Urinary bladder (tissue), 4 donors: ENCODE measurements at places on chromosomes 5 and 9. TPM values are rescaled to one million over a fixed set of nuclear protein-coding genes. Genes with fewer than 3 reads are reported as not detected.

Gene ANXA2R
- polyA plus RNA-seq, result 2.9 TPM

DNA sequence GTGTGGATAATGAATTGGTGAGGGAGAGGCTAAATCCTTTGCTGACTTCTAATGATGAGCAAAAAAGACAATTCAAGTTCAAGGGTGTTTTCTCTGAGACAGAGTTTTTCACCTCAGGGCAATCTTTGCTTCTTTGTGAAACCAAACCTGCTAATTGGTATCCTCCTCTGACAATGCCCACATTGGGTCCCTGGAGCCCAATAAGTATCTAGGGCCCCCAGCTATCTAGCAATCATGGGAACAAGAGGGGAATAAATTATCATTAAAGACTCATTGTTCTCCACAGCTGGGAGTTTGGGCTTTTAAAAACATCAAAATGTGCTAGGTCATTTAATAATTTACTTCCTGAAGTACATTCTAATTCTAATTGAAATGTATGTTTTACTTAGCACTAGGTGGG lies 227.3 kb downstream of the TMEM167A start:
- DNase-seq, result no peak

GRCh38 chr5:94267350-94267899 lies 351.0 kb downstream of the KIAA0825 start:
- no peak for DNase-seq

- no peak for DNase-seq
Measured at GRCh38 chr9:94175669-94176068, 83.4 kb upstream of the ZNF169 start.

- no peak for DNase-seq
Measured at GRCh38 chr9:130020618-130021017, 22.4 kb downstream of the FNBP1 start.

GRCh38 chr5:109173036-109173794 lies 236.6 kb downstream of the PJA2 start:
- no peak for DNase-seq

- DNase-seq, result no peak
Measured at GRCh38 chr5:112681481-112681908, 56.2 kb upstream of the APC start.
